ENCODE measurements at places on chromosomes 16 and 17.
A peak's percentile ranks its signal among the peaks of the same experiment; 100 is the strongest.

DNA sequence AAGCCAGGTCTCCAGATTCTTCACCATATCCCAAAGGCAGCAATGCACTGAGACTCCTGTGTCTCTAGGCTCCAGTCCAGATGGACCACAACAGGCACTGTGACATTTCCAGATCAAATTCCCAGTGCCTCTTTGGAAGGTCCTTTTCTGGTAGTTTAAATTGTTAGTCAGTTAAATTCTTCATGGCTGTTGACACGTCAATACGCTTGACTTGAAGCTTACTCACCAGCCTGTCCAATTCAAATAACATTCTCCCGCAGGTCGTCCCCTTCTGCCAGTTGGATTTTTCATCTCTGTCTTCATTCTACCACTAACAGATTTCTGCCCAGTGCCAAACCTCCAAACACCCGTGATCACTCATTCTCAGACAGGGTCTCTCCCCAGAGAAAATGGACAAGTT lies 86.7 kb downstream of the SHISA9 start:
- DNase-seq = no peak

GRCh38 chr16:87790292-87791100 lies 24.7 kb upstream of the KLHDC4 start:
- no peak for DNase-seq

GRCh38 chr16:75305364-75306098 lies 54.1 kb upstream of the BCAR1 start:
- DNase-seq = peak; percentile 12

DNA sequence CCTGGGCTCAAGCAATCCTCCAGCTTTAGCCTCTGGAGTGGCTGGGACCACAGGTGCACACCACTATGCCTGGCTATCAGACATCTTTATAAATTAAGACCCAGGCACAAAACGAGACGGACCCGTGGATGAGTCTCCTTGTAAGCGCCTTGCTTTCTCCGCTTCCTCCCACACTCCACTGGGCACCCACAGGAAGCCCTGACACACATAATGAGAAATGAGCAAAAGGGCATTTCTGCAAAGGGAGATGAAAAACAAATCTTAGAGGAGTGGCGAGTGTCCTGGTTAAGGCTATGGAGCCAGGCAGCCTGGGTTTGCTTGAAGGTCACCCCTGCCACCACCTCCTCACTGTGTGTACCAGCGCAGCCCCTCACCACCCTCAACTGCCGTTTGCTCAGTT lies 56.3 kb downstream of the XYLT1 start:
- no peak for DNase-seq

DNA sequence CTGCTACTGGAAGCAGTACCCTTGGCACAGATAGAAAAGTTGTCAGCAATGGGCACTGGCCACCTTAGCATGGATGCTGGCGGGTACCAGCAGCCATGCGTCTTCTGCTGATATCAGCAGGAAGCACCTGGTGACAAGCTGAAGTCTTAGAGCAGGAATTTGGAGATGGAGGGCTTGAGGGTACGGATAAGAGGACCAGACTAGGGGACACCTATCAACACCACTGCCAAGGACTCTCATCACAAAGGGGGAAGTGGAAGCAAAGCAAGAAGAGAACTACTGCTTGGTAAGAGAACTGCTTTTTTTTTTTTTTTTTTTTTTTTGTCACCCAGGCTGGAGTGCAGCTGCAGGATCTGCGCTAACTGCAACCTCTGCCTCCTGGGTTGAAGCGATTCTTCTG lies 35.4 kb upstream of the LYRM9 start:
- no peak for DNase-seq

- DNase-seq = peak; percentile 69
These were observed at the start of gene RUNDC1 for GRCh38 chr17:42980274-42980765. Gene RUNDC1, plus strand, starts transcription at chr17:42980565. Its CDS starts 12 bp downstream, at chr17:42980577.

GRCh38 chr16:30903596-30903995 lies 7.2 kb downstream of the CTF1 start:
- no peak for DNase-seq

DNA sequence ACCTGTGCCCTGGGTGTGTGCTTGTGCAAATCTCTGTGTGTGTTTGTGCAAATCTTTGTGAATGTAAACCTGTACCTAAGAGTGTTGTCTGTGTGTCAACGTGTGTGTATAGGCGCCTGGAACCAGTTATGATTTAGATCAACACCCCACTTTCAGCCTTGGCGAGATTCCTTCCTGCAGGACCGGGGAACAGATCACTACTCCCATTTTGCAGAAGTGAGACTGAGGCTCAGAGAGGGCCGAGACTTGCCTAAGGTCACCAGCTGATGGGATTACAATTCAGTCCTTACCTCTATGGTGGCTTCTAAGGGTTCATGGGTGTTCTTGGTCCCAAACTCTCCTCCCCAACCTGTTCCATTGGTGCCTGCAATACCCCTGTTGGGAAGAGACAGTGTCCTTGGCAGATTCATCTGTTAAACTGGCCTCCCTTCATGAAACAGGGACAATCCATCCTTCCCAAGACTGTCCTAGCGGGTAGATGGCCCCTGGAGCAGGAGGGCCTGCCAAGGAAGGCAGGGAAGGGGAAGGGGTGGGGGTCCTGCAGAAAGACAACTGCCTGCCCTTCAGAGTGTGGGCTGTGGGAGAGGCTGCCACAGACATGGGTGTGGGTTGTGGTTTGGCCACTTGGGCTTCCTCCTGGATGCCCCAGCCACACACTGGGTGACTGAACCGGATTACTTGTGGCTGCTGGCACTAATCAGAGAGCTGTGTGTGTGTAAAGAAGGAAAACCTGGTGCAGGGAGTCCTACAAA lies 6.9 kb upstream of the MAPK7 start:
- no peak for DNase-seq

- DNase-seq = no peak
These were observed 1.2 kb upstream of the ZFPM1 start for GRCh38 chr16:88451586-88452481.

- no peak for DNase-seq
These were observed 6.8 kb upstream of the NSMCE1 start for GRCh38 chr16:27275394-27275793.

GRCh38 chr16:86884390-86884650 lies 306.0 kb downstream of the FOXL1 start:
- no peak for DNase-seq

- no peak for DNase-seq
These were observed 1.2 kb upstream of the BCO1 start for GRCh38 chr16:81237282-81237681.

DNA sequence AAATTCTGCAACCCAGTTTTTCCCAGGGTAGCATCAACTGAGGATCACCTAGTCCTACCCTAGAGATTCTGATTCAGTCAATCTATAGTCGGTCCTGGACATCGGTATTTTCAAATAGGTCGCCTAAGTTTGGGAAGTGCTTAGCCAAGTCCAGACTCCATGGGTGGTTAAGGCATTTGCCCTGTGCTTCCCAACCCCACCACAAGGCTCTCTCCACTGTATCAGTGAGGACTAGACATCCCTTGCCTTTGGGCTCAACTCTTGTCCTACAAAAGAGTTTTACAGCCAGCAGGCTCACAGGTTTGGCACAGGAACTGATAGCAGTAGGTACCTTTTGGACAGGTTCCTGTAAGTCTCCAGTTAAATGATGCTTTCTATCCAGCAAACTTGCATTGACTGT lies 13.8 kb downstream of the HYDIN start:
- DNase-seq = no peak

DNA sequence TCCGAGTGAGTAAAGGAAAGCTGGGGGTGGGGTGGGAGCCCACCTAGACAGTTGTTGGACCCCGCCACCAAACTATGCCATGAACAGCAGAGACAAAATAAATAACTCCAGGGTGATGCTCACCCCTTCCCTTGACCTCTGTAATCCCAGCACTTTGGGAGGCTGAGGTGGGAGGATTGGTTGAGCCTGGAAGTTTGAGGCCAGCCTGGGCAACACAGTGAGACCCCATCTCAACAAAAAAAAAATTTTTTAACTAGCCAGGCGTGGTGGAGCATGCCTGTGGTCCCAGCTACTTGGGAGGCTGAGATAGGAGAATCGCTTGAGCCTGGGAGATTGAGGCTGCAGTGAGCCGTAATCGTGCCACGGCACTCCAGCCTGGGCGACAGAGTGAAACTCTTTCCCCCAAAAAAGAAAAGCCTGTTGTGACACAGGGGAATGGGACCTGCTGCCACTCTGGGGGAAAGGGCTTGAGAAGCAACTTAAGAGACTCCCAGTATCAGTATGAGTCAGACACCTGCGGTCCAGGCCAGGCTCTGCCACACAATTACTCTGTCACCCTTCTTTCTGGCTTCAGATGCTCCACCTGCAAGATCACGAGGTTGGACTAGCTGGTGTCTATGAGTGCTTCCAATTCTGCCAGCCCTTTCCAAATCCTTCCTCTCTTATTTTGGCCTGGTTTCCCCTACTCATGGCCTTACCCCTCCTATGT lies 5.0 kb downstream of the SGCA start:
- no peak for DNase-seq

GRCh38 chr17:74190154-74190553 lies 13.3 kb upstream of the RPL38 start:
- DNase-seq = peak; percentile 87

DNA sequence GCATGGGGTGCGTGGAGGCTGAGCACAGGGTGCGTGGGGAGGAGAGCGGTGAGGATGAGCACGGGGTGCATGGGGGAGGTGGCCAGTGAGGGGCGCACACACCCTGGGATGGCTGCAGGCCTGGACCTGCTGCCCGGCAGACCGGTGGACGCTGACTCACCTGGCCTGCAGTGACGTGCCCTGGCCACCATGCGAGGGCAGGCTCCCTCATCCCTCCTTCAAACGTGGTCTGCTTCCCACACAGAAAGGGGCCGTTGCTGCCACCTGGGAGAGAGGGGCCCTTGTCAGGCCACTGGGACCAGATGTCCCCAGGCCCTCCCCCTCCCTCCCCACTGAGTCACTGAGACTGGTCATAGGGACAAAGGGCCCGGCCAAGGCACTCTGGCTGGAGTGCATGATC lies 20.1 kb upstream of the APRT start:
- DNase-seq = no peak

DNA sequence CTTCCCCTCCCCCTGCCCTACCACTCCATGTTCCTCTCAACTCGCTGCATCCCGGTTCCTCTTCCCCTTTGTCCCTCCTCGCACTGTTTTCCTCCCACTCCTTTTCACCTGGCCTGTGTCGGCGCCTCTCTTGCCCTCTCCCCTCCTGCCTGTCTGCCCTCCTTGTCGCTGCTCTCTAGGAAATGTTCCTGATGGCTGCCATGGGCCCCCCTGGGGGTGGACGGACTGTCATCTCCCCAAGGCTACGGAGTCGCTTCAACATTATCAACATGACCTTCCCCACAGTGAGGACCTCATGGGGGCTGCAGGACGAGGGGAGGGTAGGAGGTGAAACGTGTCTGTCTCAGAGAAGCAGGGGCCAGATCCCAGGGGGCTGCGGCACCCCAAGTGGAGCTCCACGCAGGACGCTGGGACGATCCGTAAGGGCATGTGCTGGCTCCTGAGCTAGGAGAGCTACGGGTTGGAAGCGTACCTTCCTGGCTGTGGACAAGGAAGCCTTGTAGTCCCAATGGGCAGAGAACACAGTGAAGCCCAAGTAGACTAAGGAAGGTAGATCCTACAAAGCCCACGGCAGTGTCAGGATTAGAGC lies 39.8 kb upstream of the KDM6B start:
- no peak for DNase-seq

- no peak for DNase-seq
These were observed 59.8 kb downstream of the CDH11 start for GRCh38 chr16:65061935-65062518.

DNA sequence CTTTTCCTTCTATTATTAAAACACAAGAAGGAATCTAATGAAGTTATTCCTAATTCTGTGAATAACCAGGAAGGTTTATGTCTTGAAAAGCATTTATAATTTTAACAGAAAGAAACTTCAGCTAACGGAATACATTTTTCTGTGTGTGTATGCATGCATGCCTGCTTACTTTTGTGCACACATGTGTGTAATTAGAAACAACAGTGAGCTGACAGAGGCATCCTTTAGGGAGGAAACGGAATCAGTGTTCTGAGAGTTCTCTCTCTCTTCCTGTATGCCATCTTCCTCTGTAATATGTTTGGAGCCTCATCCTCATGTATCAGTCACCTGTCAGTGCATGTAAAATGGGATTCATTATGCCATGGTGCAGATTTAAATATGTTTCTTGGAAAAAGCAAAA lies 107.0 kb downstream of the MAP2K4 start:
- DNase-seq = no peak
